HFFc6 (cell line): ENCODE measurements at places on chromosomes 2 and 18.
A peak's percentile ranks its signal among the peaks of the same experiment; 100 is the strongest.

DNA sequence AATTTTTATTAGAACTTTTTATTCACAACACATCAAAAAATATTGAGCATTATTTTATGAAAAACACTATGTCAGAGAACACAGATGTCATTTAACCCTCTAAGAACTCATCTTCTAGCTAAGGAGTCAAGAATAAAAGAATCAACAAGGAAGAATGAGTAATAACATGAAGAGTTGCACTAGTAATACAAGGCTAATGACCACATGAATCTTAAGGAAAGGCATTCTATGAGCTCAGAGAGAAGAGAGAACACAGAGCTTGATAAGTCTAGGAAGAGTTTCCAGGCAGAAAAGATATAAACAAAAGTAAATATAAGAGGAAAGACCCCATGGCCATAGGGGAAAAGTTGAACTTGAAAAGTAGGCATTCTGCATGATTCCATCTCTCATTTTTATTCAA is 166.5 kb downstream of the MAIP1 start:
- DNase-seq, result no peak

DNA sequence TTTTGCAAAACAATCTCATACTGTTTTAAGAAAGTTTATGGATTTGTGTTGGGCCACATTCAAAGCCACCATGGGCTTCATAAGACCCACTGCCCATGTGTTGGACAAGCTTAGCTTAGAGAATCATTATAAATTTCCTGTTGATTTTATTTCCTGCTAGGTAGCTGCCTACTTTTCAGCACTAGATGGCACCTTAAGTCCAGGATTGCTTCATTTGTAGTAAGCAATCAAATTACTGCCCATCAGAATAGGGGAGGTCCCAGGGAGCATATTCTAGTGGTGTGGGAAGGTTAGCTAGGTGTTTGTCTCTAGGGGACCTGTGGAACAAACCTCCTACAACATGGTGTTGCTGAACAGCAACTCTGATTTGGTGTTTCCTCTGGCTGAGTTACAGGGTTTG is 11.0 kb upstream of the DCDC2C start:
- no peak for DNase-seq

DNA sequence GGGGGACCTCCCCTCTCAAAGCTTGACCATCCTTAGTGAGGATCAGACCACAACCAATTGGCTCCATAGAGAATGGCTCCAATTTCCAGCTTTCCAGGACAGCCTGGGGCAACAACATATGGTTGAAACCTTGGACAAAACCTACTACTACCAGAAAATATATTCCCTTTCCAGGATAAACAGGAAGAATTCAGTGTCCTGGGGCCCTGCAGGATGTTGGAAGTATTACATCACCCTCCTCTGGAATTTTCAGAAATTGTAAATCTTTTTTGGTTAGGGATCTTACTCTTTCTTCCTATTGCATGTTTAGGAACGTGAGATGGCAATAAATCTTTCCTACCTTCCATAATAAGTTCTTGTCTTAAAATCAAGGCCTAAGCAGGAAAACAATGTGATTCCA is 158.9 kb upstream of the MEIS1 start:
- no peak for DNase-seq

GRCh38 chr2:152475982-152476381 is 141.0 kb downstream of the FMNL2 start:
- DNase-seq, result no peak

GRCh38 chr2:128358941-128359731 is 40.5 kb upstream of the HS6ST1 start:
- no peak for DNase-seq

GRCh38 chr2:150627526-150627925 is 140.1 kb upstream of the RND3 start:
- DNase-seq, result no peak

- no peak for DNase-seq
Measured at GRCh38 chr2:118791483-118791882, 56.0 kb downstream of the EN1 start.

DNA sequence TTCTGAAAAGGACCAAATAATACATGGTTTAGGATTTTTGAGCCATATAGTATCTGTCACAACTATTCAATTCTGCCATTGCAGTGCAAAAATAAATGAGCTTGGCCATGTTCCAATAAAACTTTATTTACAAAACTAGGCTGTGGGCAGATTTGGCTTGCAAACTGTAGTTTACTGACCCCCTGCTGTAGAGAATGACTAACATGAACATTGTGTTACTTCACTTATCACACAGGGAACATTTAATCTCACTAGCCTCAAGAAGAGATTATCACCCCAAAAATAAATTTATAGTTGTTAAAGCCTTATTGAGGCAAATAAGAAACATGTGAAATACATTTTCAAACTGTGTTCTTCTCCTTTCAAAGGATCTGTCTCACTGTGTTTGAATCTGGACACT is 766.2 kb downstream of the MBD2 start:
- DNase-seq, result no peak

DNA sequence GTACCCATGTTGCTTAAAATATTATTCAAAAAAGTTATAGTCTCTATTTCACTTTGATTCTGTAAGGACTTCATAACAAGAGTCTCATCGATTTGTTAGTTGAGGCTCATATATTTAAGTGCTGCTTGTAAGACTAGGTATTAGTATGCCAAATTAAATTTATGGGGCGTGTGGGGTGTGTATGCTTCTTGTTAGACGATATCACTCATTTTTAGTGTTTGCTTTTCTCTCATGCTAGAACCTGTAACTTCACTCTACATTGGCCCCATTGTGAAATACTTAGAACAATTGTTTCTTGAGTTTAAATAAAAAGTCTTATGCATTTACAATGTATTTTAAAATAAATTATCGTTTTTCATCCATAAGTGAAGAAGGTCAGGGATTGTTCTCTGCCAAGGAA is 63.6 kb downstream of the CTNNA2 start:
- no peak for DNase-seq

GRCh38 chr18:48085781-48086487 is 155.5 kb upstream of the SMAD2 start:
- DNase-seq, result no peak

GRCh38 chr18:54151376-54151775 is 73.1 kb downstream of the MBD2 start:
- DNase-seq, result no peak

DNA sequence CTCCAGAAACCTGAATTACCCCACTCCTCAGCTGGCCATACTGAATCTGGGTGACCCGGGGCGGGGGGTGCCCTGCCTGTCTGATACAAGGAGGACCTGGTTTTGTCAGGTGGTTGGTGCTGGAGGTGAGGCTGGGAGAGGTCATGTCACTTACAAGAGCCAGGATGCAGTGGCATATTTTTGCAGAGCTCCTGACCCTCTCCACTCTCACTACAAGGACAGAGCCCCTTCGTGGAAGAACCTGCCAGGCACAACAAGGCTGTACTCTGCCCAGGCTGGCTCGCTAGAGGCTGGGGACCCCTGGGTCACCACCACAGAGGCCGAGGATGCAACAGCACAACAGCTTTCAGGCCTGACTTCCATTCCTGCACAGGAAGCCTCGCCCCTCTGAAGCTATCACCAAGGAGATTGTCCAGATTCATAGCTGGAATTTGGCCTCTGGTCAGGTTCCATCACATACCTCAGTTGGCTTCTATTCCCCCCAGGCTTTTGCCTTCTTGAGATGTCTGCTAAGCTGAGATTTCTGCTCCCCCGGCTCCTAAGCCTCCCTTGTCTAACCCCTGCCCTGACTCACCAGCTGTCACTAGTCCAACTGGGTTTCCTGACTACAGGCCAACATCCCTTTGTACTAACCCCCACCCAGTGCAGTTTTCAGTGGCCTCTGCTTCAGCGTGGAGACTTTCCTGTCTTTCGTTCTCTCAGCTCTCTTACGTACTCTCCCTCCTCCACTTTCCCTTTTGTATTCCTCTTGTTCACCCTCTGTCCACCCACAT is 132.5 kb upstream of the EPAS1 start:
- DNase-seq, result peak; percentile 95

- no peak for DNase-seq
Measured at GRCh38 chr2:12649602-12650400, 66.9 kb upstream of the TRIB2 start.
